Stimulated activated CD8-positive, alpha-beta memory T cell treated with anti-CD3 and anti-CD28 coated beads, Interleukin-4, amount 100 ng/mL, for 1 hour (primary cell): ENCODE measurements at places on chromosomes 7 and 10.

DNA sequence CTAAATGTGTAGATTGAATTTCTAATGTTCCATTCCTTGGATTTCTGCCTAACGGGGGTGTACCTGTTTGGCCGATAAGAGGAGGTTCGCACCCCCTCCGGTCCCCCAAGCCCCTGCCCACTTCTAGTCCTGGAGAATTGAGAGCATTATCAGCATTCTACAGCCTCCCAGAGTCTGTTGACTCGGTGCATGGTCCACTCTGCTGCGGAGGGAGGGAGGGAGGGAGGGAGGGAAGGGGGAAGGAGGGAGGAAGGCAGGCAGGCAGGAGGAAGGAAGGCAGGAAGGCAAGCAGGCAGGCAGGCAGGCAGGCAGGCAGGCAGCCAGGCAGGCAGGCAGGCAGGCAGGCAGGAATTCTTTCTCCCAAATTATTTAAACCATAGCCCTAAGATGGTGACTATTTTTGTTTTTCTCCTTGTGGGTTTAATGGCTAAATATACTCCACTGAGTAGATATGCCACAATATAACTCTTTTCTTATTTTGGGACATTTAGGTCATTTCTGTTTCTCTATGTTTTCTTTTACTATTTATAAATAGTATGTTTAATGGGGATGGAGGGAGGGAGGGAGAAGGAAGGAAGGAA lies 69.5 kb upstream of the CHST15 start:
- no peak for DNase-seq

GRCh38 chr10:17145239-17145638 lies 15.6 kb upstream of the CUBN start:
- DNase-seq = no peak

GRCh38 chr10:980468-981093 lies 7.7 kb upstream of the GTPBP4 start:
- no peak for DNase-seq

DNA sequence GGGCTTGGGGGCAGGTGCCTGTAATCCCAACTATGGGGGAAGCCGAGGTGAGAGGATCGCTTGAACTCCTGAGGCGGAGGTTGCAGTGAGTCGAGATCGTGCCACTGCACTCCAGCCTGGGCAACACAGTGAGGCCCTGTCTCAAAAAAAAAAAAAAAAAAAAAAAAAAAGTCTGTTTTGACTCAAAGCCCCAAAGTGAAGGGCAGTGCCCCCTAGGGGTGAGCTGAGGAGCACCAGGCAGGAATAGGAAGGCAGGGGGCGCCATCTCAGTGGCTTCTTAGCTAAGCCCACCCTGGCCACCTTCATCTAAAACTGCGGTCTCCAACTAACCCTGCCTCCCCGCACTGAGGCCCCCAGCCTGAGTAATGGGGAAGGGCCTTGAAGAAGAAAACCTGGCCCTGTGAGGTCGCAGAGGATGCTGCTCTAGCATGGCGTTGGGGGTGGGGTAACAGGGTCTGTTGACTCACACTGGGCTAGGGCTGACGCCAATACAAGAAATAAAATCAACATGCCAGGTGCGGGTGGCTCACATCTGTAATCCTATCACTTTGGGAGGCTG lies 9.8 kb downstream of the PODXL start:
- no peak for DNase-seq

GRCh38 chr10:89078724-89079672 lies 88.4 kb downstream of the FAS start:
- DNase-seq = no peak

DNA sequence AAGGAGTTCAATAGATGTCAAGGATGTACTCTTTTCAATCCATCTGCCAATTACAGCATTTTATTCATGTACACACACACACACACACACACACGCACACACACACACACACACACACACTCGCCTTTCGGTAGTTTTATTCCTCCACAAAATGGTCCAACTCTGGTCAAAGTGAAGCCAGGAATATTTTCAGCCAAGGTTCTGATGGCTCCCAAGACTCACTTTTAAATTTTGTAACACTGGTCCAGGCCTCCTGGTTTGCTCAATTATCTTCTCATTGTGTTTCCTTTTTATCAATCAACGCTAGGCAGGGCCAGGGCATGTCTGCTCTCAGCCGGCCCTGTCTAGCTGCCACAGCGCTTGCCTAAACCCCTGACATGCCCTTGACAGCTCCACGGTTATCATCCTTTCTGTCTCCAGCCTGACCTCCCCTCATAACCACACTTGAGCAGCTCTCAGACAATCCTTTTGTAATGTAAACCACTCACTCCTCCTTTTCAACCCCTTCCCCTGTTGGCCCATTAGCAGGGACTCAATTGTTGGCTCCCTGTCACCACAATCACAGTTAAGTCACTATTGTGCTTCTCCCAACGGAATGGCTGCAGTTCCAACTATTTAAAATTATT lies 115.1 kb downstream of the ICA1 start:
- DNase-seq = no peak

- no peak for DNase-seq
Measured at GRCh38 chr7:106418094-106418493, 133.3 kb upstream of the NAMPT start.
